Cerebellar cortex (tissue), 1 donor: ENCODE measurements at places on chromosomes 16 and 17.

GRCh38 chr17:48347177-48347576 is 82.8 kb downstream of the SKAP1 start:
- no peak for DNase-seq

GRCh38 chr17:6467567-6467966 is 23.3 kb downstream of the PIMREG start:
- no peak for DNase-seq

- no peak for DNase-seq
These were observed 31.2 kb downstream of the CHD9 start for GRCh38 chr16:53085931-53086421.

- peak; percentile 44 for DNase-seq
These were observed 15.0 kb upstream of the C16orf95 start for GRCh38 chr16:87332150-87332549.

DNA sequence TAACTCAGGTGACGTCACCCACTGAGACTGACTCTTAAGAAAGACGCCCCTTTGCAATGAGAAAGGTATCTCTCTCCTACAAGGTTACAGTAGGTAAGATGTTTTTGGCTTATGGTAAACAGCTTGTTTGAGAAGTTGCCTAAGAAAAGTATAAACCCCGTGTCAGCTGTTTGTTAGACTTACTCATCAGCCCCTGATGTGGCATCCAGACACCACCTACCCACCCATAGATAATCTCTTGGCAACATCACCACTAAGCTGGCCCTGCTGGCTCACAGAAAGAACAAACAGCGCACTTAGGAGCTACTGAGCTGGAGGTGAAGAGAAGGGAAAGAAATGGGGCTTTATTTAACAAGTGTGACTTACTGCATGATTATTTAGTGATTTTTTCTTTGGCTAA is 121.0 kb downstream of the PARN start:
- DNase-seq = no peak

DNA sequence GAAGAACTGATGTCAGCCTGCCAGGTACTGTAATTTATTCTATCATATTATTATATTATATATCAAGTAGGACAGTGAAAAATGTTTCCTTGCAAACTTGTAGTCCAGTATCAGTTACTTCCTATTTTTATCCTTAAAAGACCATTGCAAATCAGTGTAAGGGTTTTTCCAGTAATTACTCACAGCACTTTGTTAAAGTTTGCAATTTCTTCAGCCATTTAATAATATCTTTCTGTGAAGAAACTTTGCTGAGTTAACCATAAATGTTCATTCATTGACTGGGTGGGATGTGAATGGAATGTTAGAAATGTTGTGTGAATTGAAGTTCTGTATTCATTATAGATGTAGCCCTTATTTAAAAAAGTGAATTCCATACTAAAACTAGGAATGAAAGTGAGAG is 26.7 kb downstream of the HAPSTR1 start:
- no peak for DNase-seq

GRCh38 chr17:77467521-77467920 is 326.8 kb downstream of the SEC14L1 start:
- no peak for DNase-seq

DNA sequence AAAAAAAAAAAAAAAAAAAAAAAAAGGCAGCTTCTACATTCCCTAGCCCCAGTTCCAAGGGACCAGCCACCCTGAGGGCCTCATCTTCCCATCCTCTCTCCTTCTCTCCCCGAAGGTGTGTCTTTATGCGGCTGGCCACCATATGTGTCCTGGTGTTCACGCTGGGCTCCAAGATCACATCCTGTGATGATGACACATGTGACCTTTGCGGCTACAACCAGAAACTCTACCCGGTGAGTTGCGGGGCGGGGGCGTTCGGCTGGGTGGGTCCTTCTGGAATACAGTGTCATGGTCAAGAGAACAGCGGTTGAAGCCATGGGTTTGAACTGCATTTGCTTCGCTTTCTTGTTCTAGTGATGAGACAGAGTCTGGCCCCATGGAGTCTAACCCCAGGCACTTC is 22.6 kb upstream of the COQ7 start:
- DNase-seq = no peak

DNA sequence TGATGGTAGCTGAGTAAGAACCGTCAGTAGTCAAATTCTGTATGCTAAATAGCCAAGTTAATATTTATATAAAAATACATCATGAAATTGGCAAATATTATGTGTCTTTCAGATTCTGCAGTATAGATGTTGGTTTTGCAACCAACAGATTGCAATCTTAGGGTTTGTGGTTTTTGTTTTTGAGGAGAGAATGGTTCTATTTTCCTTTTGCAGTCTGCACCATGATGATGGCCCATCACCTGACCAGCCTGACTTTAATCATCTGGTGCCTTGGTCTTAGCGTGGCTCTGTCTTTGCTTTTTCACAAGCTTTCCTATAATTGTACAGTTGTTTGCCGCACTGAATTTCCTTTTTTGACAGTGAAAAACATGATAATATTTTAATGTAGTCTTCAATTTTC is 50.7 kb downstream of the NUP93 start:
- no peak for DNase-seq

- peak; percentile 57 for DNase-seq
These were observed 680 bp downstream of the SKA2 start for GRCh38 chr17:59154292-59154720.

- DNase-seq = peak; percentile 7
These were observed 520.8 kb downstream of the HS3ST4 start for GRCh38 chr16:26212599-26212998.

DNA sequence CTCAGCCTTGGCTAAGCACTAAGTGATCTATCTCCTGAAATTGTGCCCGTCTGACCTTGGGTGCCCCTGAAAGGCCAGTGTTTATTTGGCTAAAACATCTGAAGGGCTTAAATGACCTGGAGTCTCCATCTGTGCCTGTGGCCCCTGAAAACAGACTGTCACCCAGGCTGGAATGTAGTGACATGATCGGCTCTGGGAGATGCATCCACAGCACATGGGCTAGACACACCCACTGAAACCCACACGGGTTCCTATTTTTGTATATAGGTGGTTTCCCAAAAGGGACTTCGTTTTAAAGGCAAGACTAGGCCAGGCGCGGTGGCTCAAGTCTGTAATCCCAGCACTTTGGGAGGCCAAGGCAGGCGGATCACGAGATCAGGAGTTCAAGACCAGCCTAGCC is 13.5 kb downstream of the CEP295NL start:
- no peak for DNase-seq

DNA sequence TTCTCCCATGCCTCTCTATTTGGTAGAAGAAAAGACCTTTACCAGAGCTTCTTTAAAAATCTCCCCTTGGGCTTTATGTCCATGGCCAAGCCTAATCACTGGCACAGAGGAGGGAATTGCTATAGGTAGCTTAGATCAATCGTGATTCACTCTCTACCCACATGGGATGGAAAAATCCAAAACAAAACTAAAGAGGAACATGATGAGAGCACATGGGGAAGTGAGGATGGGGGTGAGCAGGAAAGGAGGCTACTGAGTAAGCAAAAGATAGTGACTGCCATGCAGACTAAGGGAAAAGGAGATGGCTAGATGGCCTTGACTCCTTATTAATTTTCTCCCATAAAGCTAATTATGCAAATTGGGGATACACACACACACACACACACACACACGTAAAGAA is 201.2 kb downstream of the HS3ST3A1 start:
- DNase-seq = no peak

DNA sequence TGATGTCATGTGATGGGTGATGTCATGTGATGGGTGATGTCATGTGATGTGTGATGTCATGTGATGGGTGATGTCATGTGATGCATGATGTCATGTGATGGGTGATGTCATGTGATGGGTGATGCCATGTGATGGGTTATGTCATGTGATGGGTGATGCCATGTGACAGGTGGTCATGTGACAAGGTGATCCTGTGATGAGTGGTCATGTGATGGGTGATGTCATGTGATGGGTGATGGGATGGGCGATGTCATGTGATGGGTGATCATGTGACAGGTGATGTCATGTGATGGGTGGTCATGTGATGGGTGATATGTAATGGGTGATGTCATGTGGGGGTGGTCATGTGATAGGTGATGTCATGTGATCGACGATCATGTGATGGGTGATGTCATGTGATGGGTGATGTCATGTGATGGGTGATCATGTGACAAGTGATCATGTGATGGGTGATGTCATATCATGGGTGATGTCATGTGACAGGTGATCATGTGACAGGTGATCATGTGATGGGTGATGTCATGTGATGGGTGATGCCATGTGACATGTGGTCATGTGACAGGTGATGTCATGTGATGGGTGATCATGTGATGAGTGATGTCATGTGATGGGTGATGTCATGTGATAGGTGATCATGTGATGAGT is 17.2 kb downstream of the CD300LB start:
- DNase-seq = peak; percentile 25

DNA sequence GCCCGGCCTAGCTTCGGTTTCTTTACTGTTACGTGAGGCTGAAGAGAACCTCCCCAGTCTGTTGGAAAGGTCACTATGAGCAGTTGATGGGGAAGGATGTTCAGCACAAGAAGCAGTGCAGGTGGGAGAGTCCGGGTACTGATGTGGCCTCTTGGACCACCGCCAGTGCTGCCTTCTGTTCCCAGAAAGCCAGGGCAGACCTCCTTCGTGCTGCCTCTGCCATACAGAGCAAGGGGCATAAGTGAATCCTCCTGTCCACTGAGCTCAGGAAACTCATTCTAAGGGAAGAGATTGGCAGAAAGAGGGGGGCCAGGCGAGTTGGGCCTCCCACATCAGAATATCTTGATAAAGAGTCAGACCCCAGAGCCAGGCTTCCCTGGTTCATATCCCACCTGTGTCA is 3.7 kb downstream of the PPP4C start:
- DNase-seq = no peak

DNA sequence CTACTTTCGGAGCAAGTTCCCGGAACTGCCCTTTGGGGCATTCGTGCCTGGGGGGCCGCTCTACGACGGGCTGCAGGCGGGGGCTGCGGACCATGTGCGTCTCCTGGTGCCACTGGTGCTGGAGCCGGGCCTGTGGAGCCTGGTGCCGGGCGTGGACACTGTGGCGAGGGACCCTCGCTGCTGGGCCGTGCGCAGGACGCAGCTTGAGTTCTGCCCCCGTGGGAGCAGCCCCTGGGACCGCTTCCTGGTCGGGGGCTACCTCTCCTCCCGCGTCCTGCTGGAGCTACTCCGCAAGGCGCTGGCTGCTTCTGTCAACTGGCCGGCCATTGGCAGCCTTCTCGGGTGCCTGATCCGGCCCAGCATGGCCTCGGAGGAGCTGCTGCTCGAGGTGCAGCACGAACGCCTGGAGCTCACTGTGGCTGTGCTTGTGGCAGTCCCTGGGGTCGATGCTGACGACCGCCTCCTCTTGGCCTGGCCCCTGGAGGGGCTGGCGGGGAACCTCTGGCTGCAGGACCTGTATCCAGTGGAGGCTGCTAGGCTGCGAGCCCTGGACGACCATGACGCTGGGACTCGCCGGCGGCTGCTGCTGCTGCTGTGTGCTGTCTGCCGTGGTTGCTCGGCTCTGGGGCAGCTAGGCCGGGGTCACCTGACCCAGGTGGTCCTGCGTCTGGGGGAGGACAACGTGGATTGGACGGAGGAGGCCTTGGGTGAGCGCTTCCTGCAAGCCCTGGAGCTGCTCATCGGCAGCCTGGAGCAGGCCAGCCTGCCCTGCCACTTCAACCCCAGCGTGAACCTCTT is 3.6 kb downstream of the MIEF2 start:
- DNase-seq = no peak

DNA sequence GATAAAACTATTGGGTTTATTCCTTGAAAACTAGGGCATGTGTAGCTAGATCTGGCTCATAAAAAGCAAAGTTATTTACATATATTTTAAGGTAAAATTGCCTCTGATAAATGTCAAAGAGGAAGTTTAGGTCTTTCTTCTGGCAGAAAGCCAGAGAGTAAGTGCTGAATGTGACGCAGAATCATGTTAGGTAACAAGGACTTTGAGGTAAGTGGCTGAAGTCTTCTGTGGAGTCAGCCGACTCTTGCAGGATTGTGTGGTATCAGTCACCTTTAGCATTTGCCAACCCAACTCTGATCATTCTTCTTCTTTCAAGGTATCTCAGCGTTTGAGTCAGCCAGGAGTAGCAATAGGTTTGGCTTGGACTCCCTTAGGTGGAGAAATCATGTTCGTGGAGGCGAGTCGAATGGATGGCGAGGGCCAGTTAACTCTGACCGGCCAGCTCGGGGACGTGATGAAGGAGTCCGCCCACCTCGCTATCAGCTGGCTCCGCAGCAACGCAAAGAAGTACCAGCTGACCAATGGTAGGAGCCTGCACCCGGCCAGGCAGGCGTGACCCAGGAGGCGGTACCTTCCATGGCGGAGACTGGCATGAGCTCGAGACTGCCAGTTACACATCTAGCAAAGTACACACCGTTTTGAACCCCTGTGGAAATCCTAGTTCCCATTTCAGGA is 37.9 kb downstream of the SIAH1 start:
- DNase-seq = peak; percentile 36

DNA sequence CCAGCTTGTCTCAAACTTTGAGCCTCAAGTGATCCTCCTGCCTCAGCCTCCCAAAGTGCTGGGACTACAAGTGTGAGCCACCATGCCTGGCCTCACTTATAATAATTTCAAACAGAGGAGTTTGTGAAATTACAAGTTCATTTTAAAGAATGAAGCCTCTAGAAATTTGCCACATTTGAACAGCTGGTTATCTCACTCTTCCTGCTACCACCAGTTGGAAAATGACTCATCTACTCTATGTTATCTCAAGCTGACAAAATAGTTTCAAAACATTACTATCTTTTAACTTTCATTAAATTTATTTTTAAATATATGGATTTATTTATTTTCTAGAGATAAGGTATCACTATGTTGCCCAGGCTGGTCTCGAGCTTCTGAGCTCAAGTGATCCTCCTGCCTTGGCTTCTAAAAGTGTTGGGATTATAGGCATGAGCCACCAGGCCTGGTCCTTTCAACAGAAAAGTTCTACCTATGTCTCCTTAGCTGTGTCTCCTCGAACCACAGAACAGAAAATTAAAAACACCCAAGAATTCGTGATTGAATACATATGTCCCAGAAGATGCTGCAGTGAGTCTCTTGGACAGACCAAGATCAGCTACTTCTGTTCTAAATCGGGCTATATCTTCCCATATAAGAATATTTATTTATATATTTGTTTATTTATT is 47.6 kb downstream of the MYH13 start:
- DNase-seq = no peak

DNA sequence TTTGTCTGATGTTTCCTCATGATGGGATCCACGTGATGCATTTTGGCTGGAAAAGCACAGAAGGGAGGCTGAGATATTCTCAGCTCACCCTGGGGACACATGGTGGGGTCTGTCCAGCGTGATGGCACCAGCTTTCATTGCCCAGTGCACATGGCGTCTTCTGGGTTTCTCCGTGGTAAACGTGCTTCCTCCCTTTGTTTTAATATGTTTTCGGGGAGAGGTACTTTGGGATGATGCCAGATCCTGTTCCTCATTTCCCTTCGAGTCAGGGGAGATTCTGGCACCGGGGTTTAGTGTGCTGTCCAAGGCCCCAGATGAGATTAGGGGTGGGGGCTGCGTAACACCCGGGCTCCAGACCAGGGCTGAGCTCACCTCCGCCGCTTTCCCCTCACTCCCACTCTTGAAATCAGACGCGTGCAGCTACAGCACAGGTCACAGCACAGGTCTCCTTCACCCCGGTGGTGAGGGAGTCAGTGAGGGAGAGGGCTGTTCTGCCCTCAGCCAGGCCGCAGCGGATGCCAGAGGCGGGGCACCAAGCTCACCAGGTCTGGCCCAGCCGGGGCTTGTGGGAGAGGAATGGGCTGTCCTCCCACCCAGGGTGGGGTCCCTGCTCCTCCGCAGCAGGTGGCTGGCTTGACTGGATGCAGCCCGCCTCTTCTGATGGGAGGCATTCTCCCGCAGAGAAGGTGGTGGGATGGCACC is 33.9 kb downstream of the COX4I1 start:
- DNase-seq = no peak

GRCh38 chr17:77437017-77437416 is 296.2 kb downstream of the SEC14L1 start:
- no peak for DNase-seq
